ENCODE measurements at places on chromosomes 3 and 15.

- peak; percentile 79 for DNase-seq
Observed at GRCh38 chr15:42056934-42057798, 36.3 kb upstream of the PLA2G4E start.

- peak; percentile 85 for DNase-seq
Observed at GRCh38 chr3:9201266-9201665, 48.2 kb downstream of the SRGAP3 start.

- no peak for DNase-seq
Observed at GRCh38 chr3:8631661-8632060, 12.9 kb downstream of the SSUH2 start.

GRCh38 chr3:81925385-81925784 is 163.9 kb upstream of the GBE1 start:
- DNase-seq, result no peak

GRCh38 chr3:174859114-174859735 is at the start of gene NAALADL2:
Gene NAALADL2 (plus strand): TSS chr3:174859334.
- DNase-seq, result no peak

GRCh38 chr3:98022978-98023820 is 11.9 kb downstream of the GABRR3 start:
- peak; percentile 70 for DNase-seq

- no peak for DNase-seq
Observed at GRCh38 chr3:105158286-105158685, 208.4 kb upstream of the ALCAM start.

DNA sequence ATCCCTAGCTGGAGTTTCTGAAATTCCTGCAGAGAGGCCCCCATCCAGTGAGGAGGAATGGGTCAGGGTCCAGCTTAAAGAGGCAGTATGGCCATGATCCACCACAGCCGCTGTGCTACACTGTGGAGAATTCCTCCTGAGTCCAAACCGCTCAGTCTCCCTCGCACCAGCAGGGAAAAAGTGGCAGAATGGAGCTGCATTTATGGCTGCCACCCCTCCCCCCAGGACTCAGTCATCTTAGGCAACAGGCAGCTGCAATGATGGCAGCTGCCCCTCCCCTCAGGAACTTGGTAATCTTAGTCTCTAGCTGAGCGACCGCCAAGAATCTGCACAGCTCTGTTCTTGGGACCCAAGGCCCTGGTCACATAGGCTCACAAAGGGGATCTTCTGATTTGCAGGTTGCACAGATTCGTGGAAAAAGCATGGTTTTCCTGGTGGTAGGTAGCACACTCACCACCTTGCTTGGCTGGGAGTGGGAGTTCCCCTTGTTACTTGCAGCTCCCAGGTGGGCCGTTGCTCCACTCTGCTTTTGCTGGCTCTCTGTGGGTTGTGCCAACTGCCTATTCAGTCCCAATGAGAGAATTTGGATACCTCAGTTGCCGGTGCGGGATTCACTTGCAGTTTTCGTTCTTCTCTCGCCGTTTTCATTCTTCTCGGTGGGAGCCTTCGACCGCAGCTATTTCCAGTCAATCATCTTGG is 204.1 kb downstream of the STXBP5L start:
- DNase-seq, result no peak

DNA sequence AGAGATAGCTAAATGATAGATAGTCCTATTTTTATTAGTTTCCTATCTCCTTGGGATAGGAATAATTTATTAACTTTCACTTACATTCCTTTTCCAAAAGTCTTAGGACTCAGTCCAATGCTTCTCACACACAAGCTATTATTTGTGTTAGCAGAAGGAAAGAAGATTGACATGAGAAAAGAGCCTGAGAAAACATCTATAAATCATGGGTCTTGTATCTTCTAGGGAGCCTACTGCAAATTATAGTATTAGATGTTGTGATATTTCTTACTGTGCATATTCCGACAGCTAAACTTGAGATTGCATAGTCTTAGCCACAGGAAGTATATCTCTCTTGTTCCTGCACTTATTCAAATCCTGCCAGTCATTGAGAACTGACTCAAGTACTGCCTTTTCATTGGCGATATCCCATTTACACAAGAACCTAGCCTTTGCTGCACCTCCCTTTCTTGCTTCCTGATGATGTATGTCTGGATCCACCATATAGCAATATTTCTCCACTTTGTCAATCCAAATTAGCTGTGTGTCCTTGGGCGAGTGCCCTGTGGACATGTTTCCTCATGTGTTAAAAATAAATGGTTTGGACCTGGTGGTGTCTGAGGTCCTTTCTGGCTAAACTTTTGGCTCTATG is 245.1 kb upstream of the LMCD1 start:
- no peak for DNase-seq

DNA sequence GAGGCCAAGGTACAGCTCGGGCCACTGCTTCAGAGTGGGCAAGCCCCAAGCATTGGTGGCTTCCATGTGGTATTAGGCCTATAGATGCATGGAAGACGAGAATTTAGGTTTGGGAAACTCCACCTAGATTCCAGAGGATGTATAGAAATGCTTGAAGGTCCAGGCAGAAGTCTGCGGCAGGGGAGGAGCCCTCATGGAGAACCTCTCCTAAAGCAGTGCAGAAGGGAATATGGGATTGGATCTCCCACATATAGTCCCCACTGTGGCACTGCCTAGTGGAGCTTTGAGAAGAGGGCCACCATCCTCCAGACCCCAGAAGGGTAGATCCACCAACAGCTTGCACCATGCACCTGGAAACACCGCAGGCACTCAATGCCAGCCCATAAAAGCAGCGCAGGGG is 48.1 kb upstream of the XXYLT1 start:
- DNase-seq, result no peak

GRCh38 chr3:165225604-165226003 is 29.4 kb upstream of the SLITRK3 start:
- DNase-seq, result no peak

- no peak for DNase-seq
Observed at GRCh38 chr15:92000709-92001108, 147.2 kb downstream of the SLCO3A1 start.

DNA sequence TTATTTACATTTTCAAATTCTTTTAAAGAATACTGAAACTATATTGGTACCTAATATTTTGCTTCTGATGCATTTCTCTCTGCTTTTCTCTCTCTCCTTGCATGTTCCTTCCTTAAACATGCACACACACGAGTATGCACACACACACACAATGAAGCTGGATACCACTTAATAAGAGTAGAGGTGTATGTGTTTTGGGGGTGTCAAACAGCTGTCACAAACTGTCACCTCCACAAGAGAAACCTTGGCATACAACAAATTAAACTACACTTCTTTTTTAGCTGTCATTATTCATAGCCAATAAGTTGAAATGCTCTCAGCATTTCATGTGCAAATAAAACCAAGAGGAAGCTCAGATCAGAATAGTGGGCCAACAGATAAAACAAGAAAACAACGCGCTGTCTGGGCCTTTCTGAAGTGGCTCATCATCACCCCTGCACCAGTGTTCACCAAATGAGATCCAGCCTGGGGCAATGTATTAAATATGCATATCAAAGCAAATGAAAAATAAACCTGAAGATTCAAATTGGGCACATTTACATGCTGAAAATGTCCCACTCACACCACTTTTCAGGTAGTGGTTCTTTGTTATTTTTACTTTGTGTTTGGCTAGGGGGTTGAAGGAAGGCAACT is 9.7 kb downstream of the MEIS2 start:
- no peak for DNase-seq

DNA sequence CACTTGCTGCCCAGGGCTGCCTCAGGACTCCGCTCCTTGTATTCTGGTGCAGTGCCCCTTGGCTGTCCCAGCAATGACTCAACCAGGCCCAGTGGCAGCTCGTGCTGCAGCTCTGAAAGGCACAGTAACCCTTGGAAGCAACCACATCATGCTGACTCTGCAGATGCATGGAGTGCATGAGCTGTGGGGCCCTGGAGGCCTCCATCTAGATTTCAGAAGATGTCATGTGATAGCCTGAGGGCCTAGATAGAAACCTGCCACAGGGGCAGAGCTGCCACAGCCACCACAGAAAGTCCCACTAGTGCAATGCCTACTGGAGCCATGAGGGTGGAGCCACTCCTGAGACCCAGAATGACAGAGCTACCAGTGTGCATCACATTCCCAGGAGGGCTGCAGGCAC is 117.1 kb upstream of the SMAD3 start:
- DNase-seq, result peak; percentile 62

DNA sequence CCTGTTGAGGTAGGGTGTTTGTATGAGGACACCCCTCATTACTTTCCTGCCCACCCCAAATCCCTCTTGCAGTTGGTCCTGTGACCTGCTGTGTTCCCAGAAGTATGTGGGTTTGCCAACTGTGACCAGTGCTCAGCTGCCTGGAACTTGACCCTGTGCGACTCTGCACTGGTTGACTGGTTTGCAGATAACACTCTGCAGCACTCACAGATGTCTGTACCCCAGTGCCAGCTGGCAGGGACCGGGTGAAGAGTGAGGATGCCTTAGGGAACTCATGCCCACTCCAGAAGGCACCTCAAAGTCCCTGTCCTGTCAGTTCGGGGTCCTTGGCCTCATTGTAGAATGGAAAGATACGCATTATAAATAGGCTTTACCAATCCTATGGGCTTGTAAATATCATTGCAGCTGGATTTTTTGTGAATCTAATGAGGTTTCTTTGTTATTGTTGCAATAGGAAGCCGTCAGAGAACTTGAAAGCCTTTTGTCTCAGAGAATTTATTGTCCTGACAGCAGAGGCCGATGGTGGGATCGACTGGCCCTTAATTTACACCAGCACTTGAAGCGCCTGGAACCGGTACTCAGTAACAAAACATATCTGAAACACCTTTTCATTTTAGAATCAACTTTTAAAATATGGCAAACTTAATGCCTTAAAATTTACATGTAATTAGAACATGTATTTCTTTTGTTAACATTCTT is 18.2 kb downstream of the FAN1 start:
- no peak for DNase-seq

GRCh38 chr3:41137686-41138111 is 61.6 kb upstream of the CTNNB1 start:
- no peak for DNase-seq

- no peak for DNase-seq
Observed at GRCh38 chr3:187944390-187945179, 199.3 kb upstream of the BCL6 start.

GRCh38 chr15:62392376-62392775 is 227.3 kb upstream of the C2CD4B start:
- DNase-seq, result no peak

GRCh38 chr3:13121553-13122001 is 48.3 kb upstream of the IQSEC1 start:
- DNase-seq, result no peak

DNA sequence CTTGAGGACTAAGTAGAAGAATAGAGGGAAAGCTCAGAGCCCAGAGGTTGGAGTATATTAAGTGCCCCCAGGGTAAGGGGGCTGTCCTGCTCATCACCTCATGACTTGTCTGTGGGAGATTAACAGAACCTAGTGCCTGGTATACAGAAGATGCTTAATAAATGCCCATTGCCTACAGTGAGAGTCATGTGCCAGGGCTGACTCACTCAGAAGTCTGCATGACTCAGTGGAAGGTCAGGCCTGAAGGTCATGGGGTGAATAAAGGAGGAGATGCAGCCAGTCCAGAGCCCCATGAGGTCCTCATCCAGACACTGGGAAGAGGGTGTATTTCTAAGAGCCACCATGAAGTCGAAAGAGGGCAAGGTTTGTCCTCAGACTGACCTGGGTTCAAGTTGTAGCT is 62.5 kb upstream of the TLE3 start:
- peak; percentile 40 for DNase-seq

DNA sequence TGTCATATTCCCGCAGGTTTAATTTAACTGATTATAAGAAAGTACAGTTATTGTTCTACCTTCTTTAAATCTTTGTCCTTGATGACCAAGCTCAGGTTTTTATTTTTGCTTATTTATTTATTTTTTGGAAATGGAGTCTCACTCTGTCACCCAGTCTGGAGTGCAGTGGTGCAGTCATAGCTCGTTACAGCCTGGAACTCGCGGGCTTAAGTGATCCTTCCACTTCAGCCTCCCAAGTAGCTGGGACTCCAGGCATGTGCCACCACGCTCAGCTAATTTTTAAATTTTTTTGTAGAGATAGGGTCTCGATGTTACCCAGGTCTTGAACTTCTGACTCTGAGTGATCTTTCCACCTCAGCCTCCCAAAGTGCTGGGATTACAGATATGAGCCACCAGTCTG is 8.9 kb downstream of the USP3 start:
- no peak for DNase-seq
